LHCN-M2 (cell line): ENCODE measurements at places on chromosomes 1 and 21. TPM values are rescaled to one million over a fixed set of nuclear protein-coding genes. Genes with fewer than 3 reads are reported as not detected.

SEMA4A gene
- total RNA-seq: 0.40 and 0.64 TPM in 2 replicates

TNFAIP8L2 gene
- not detected in 2 replicates for total RNA-seq

FAM131C gene
- total RNA-seq: 0.63 and 1.4 TPM in 2 replicates

MMEL1 gene
- total RNA-seq: not detected in 2 replicates

RBM11 gene
- not detected in 2 replicates for total RNA-seq

ATP1A2 gene
- 1.3 and 1.4 TPM in 2 replicates for total RNA-seq

SPRR2B gene
- not detected in 2 replicates for total RNA-seq

PKLR gene
- total RNA-seq: not detected in 2 replicates

MIXL1 gene
- not detected in 2 replicates for total RNA-seq

KRTAP7-1 gene
- not detected in 2 replicates for total RNA-seq

SLAMF9 gene
- total RNA-seq: not detected in 2 replicates

BARHL2 gene
- total RNA-seq: not detected in 2 replicates

GRCh38 chr1:64340361-64340760 lies 129.6 kb upstream of the CACHD1 start:
- DNase-seq: no peak

DNA sequence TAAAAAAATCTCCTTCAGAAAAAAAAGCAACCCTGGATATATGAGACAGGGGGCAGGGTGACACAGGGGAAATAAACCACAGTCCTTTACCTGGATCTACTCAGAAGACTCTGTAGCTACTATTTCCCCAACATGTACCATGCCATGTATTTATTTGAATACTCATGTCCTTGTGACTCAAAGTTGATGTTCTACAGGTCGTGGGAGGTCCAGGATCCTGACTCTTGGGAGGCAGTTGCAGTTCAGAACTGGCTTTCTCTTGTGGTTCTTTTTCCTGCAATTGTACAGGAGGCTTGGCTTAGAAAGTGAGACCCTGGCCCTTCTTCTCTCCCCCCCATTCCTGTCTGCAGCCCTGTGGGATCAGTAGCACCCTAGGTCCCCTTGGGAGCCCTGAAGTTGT lies 5.8 kb upstream of the IL24 start:
- DNase-seq: peak; percentile 33

GRCh38 chr1:181500636-181501035 lies 17.3 kb downstream of the CACNA1E start:
- DNase-seq: no peak

GRCh38 chr1:150352866-150353265 lies 11.1 kb upstream of the RPRD2 start:
- no peak for DNase-seq

DNA sequence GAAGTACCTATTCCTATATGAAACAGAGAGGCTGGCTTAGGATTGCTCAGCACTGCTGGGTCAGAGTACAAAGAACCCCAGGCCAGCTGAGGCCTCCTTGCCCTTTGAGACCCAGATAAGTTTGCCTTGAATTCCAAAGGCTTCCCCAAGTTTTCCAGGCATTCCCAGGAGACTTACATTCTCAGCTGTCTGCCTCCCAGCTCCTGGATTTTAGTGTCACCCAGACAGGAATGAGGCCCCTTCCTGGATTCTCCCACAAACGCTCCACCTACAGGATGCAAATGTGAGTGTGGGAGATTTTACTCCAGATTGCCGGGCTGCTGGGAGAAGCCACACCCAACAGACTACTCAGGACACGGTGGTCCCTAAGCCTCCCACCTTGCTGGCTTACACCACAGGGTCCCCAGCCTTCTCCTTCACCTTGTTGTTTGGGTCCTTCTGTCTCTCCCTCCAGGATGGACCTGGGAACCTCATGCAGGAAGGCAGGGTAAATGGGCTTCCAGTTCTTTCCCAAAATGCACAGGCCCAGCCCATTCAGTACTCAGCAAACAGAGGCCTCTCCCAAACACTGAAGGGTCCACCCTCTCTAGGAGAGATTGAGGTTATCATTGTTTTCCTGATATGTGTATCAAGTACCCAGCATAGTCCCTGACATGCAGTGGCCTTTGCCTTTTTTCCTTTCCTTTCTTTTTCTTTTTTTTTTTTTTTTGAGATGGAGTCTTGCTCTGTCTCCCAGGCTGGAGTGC lies 10.6 kb downstream of the RHBG start:
- DNase-seq: peak; percentile 80

DNA sequence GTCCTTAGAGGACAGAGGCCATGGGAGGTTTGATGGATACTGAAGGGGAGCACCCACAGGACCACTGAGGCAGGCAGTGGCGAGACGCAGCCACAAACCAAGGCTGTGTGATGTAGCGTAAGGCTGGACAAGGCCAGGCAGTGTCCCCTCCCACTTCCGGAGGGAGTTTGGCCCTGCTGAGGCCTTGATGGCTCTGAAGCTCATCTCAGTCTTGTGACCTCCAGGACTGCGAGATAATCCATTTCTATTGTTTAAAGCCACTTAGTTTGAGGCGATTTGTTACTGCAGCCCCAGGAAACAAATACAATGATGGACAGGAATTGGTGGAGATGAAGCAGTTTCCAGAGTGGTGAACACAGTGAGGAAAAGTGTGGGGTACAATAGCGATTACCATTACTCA lies 15.3 kb downstream of the PIGP start:
- no peak for DNase-seq

GRCh38 chr1:25685211-25685750 lies 68.7 kb downstream of the MAN1C1 start:
- no peak for DNase-seq

DNA sequence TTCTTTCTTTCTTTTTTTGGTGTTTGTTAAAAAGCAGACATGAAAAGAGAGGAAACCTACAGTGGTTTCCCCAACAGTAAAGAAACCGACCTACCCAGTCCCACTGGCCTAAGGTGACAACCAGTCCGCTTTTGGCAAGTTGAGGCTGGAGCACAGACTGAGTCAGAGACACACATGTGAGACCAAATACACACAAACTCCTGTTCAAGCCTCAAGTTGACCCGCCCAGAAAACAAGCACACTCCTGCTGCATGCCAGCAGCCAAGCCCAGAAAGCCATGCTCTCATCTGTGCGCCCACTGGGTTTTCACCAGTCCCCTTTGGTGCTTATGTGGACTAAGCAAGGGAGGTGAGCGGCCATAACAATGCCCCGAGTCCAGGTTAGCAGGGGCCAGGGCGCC lies 64.6 kb upstream of the GPR153 start:
- DNase-seq: no peak

- peak; percentile 62 for DNase-seq
These were observed 304.0 kb downstream of the DUSP10 start for GRCh38 chr1:221437926-221438325.

DNA sequence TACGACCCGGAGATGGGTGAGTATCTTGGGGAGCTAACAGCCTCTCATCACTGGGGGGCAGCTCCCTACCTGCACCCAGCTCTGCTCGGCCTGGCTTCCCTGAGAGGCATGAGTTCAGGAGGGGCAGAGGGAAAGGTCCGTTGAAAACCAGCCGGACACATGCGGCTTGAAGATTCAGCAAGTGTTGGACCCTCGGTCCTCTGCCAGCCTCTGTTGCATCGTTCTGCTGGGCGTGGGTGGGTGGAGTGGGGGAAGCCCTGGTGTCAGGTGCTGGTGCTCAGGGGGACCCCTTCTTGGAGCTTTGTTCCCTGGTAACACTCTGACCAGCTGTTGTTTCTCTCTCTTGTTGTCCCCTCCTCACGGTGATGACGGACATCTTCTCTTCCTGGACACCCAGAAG lies 20.9 kb downstream of the PSEN2 start:
- DNase-seq: no peak

DNA sequence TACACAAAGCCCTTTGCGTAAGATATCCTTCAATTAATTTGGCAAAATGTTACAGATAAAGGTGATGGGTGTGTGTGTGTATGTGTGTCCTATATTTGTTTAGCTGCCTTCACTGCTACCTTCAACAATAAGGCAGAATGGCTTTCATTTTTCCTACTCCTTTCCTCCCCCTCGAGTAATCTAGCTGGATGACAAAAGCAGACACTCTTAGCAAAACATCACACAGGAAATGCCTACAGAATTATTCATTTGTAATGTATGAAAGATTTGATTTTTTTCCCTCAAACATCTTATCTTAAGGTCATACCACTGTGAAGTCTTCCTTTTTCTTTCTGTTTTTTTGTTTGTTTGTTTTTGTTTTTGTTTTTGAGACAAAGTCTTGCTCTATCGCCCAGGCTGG lies 10.6 kb downstream of the PTPN22 start:
- peak; percentile 74 for DNase-seq

DNA sequence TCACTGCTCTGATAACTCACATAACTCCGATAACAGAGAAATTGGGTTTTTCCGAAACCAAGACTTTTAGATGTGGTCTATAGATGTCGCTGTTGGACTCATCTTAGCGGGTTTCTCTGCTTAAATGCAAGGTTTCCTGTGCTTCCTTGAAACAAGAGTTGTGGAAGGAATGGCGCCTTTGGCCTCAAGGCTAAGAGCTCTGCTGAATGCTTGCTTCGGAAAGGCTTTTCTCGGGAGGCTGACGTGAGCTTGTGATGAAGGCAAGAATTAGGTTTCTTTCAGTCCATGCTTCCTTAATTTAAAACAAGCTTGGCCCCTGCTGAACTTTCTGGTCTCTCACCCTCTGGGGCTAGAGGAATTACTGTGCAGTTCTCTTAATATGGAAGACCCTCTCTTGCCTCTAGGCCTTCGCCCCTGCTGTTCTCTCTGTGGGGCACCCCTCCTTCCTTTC lies 113.5 kb downstream of the MAP3K21 start:
- peak; percentile 35 for DNase-seq

DNA sequence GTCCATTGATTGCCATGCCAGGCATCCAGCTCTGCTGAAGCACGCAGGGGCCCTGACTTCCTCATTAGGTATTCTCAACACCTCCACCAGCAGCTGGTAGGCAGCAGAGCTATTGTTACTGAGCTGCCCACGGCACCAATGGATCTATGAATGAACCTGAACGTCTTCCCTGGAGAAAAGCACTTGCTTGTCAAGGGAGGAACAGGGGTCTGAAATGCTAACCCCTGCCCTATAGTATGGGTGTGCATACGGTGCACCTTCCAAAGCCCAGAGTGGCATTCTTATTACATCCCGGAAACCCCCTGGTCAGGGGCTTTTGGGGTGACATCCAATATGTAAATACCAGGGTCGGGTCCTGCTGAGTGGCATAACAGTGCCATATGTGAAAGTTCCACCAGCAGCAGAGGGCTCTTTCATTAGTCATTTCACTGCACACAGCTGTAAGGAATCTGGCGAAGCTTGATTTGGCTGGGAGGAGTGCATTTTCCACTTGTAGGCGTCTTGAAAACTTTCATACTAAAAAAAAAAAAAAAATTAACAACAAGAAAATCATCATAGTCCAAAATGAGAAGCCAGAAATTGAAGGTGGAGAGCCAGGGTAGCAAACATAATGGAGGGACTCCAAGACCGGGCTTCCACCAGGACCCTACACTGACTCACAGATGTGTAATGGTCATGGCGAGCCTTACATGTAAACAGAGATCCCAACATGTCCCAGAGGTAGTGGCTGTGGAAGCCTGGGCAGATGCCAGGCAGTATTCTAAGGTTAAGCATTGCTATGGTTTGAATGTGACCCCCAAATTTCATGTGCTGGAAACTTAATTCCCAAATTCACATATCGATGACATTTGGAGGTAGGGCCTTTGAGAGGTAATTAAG lies 58.8 kb upstream of the PRDX6 start:
- no peak for DNase-seq

DNA sequence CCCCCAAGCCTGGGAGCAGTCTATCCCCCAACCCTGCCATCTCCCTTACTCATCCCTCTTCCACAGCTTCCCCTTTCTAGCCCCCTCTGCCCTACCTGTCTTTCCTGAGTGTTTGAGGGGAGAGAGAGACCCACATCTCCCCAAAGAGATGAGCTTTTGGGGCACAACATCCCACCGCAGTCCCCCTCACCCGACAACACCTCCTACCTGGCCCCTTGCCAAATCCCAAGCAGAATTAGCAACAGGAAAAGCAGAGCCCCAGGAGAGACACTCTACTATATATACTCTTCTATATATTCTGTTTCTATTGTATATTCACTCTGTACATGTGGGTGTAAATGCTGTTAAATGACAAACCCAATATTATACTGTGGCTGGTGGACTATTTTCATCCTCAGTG lies 9.9 kb upstream of the KCNC4 start:
- no peak for DNase-seq

DNA sequence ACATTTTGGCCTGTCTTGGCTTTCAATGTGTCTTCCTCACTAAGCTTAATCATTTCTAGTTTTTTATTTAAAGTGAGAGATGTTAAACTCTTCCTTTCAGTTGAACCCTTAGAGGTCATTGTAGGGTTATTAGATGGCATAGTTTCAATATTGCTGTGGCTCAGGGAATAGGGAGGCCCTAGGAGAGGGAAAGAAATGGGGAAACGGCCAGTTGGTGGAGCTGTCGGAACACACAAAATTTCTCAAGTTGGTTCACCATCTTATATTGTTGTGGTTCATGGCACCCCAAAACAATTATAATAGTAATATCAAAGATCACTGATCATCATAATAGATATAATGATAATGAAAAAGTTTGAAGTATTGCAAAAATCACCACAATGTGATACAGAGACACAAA lies 31.4 kb upstream of the KAZN start:
- DNase-seq: no peak

- DNase-seq: no peak
These were observed 201.6 kb upstream of the PTBP2 start for GRCh38 chr1:96519851-96520578.

- DNase-seq: peak; percentile 6
These were observed 6.4 kb upstream of the ERI3 start for GRCh38 chr1:44361478-44361877.

- DNase-seq: no peak
These were observed 17.0 kb upstream of the RUNX3 start for GRCh38 chr1:24946861-24947658.

GRCh38 chr1:228340686-228341449 lies 65.8 kb downstream of the TRIM11 start:
- DNase-seq: no peak

DNA sequence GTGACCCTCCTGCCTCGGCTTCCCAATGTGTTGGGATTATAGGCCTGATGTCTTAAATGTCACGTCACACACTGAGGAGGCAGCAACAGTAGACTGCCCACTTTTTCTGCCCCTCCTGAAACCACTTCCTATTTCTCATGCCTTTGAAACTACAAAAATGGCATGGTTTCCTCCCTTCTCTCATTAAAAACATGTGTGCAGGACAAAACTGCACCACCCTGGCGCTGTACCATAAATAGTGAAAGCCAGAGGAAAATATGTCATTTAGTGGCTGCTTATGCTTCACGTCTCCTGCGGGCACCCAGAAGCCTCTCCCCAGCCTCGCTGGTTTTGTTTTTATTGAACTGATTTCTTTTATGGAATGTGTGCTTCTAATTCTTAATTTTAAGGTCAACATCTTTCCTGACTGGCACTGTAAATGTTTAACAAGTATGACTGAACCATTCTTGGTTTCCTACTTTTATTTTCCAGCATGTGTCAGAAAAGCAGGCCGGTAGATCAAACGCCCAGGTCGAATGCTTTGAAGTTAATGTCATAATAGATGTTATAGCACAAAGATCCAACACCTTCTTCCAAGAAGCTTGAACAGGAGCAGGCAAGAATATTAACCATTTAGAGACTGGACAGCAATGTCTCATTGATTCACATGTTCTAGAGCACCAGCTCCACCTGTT lies 59.6 kb upstream of the C1orf87 start:
- peak; percentile 80 for DNase-seq
